GDM1 (cell line): ENCODE measurements at places on chromosomes 3 and 15.

DNA sequence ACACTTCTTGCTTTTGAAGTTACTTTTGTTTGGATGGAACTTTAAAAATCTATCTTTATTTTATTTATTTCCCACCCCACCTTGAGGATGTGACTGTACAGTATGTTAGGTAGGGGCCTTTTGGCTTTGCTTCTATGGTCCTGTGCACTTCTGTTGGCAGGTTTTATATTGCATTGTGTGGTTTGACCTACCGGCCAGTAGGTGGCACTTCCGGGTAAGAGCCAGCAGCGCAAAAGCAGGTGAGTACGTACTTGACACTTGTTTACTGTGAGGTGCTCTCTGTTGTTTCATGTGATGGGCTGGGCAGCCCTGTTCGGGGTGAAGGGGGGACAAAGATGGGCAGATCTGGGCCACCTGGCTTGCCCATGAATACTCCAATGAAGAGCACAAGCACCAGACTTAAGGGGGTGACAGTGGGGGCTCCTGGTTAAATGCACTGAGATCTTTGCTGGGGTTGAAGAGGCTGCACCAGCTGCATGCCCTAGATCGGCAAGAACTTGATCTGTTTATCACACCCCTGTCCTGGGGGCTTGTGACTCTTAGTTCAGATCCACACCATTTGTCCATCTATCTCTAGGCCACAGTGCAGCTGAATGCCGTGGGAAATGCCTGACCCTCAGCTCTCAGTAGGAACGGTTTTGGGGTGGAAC is 131.6 kb downstream of the NLGN1 start:
- DNase-seq: no peak

- no peak for DNase-seq
These were observed 1.8 kb downstream of the COL7A1 start for GRCh38 chr3:48593337-48593736.

- DNase-seq: no peak
These were observed 35.0 kb upstream of the NEDD4 start for GRCh38 chr15:56028430-56028829.

GRCh38 chr3:186444288-186444687 is 82.3 kb upstream of the DGKG start:
- DNase-seq: no peak

DNA sequence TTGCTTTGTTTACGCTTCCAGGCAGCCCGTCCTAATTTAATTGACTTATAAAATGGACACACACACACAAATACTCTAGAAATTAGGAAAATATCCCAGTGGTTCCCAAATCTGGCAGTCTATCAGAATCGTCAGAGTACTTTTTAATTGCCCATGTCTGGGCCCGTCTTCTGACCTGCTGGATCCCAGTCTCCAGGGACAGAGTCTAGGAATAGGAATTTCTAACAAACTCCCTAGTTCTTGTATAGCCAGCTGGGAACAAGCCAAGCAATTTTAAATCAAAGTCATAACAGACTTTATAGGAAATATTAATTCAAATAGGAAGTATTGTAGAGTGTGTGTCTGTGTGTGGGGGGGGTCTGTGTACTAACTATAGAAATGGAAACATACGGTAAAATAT is 33.4 kb downstream of the LDHAL6B start:
- DNase-seq: no peak

DNA sequence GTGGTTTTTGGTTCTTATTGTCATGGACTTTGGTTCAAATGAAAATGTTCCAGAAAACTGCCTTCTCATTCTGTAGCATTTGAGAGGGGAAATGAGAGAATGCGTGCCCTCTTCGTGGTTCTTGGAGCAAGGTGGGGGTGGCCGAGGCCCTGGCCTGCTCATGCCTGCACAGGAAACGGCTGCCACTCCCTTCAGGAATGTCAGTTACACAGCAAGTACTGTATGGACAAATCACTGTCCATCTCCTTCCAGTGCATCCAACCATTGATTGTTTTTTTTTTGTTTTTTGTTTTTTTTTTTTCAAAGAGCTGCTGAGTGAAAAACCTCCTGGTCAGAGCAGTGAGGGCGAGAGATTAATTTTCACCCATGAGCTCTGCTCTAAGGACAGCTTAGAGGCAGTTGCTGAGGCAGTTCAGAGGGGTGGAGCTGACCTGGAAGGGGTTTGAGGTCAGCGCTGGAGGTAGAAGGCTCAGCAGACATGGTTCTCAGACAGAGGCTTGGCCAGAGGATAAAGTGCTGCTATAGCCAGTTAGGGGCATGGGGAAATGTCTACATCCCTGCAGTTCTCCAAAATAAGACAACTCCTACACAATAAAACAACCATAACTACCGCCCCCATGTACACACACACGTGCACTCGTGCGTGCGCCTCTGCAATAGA is 20.2 kb upstream of the KIF23 start:
- DNase-seq: no peak

DNA sequence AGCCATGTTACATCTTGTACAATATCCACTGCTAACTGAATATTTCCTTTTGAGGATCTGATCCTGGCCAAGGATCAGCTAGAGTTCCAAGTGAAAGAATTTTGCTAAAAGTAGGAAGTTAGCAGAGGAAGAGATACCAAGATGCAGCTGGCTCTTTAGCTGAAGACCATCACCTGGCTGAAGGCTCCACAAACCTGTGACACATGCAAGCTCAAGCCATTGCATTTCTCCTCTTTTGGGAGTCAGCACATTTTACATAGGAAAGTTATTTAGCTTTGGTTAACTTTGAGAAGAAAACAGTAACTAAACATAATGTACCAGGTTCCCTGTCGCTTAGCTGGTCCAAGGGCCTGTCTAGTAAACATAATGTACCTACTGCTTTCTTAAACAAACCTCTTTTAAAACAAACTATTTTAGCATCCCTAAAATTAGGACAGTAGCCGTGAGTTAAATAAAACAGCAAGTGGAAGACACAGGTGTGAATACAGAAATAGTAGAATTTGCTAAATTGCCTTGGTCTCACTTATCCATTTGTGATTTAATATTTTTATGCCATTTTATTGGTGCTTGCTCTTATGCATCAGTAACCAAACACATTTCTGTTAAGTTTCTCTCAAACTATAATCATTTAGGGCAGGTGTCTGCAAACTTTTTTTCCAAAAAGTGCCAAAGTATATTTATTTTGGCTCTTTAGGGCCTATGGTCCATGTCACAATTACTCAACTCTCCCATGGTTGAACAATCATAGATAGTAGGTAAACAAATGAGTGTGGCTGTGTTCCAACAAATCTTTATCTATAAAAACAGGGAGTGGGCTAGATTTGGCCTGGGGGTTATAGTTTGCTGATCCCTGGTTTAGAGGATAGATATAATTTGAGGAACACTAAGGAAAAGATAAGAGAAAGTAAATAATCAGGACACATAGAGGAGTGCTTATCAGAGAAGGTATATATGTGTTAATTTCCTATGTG is 11.2 kb downstream of the GCSAM start:
- no peak for DNase-seq

- no peak for DNase-seq
These were observed 192.8 kb upstream of the TTC14 start for GRCh38 chr3:180409170-180409569.
